NCI-H2171 treated with DMSO at 0.1 percent for 48 hours (cell line): ENCODE measurements at places on chromosomes 5 and 9.

GRCh38 chr5:175248416-175248905 is 195.5 kb downstream of the DRD1 start:
- no peak for DNase-seq

GRCh38 chr9:90020276-90020871 is 415.6 kb downstream of the GADD45G start:
- no peak for DNase-seq

DNA sequence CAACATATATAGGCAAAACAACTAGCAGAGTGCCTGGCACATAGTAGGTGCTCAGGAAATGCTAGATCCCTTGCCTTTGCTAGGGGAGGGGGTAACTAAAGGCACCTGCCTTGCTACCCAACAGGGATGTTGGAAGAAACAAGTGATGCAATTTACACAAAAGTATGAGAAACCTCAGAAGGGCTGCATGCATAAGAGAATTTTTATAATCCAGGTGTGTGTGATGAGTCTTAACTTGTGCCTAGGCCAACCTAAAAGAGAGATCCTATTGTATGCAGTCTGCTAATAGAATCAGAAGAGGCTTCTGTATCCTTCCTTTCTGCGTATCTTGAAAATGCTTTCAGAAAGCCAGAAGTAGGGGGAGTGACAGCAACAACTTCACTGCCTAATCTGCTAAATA is 135.9 kb downstream of the SLIT3 start:
- DNase-seq = no peak

GRCh38 chr5:123743990-123744583 is 232.1 kb downstream of the CSNK1G3 start:
- DNase-seq = no peak

- DNase-seq = no peak
These were observed 247.2 kb downstream of the DENND1A start for GRCh38 chr9:123682746-123683145.

- DNase-seq = peak; percentile 63
These were observed 51.0 kb upstream of the IFNK start for GRCh38 chr9:27473111-27473529.

- DNase-seq = no peak
These were observed 68.2 kb upstream of the SMIM15 start for GRCh38 chr5:61230492-61230891.

GRCh38 chr9:71680189-71680980 is 87.9 kb downstream of the CEMIP2 start:
- DNase-seq = no peak

DNA sequence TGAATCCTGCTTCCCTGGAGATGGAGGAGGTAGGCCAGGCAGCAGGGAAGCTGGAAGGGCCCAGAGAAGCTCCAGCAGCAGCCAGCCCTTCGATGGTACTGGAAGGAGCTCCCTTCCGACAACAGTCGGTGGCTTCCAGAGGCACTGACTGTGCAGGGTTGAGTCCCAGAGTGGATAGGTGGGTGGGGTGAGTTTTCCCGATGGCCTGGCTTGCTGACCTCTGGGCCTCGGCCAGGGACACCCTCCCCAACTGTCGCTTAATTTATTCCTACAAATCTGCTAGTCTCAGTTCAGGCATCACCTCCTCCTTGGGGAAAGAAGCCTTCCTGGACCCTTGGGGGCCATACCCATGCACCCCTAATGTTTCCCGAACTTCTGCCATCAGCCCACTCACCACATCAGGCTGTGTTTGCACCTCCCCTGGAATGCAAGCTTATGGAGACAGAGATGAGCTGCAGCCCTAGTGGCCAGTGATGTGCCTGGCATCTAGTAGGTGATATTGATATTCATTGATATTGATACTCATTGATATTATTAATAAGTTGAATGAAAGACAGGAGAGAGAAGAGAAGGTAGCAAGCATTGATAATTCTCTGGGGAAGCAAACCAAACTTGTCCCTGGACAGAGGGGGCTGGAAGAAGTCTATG is 104.6 kb upstream of the BOD1 start:
- DNase-seq = no peak

GRCh38 chr9:90547896-90548295 is 94.7 kb downstream of the DIRAS2 start:
- DNase-seq = no peak

DNA sequence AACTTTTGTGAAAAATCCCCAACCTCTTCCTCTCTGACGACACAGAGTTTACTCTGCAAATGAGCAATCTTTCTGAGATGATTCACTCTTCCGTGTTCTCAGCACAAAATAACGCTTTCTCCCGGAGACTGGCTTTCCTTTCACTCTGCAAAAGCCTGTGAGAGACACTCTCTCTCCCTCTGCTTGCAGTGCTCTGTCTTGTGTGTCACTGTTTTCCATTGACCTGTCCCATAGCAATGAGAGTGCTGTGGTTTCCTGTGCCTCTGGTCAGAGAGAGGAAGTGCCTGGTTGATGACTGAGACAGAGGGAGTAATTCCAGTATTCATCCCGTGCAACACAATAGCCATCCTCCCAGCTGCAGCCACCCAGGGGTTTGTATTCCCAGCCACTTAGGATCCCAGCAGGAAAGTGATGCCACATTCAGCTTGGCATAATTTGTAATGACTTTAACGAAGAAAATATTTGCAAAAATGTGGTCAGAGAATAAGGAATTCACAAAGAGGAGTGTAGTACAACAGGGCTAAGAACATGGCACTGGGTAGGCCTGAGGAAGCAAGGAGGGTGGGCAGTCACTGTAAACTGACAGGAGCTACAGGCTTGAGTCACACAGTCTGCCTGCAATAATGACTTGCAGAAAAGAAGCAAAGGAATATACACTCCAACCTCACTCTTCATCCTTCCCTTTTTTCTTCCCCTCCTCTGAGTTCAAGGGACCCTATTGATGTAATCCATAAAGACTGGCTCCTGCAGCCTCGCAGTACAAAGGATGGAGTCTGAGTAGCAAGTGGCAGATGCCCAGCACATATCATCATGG is 463.5 kb upstream of the RGMB start:
- DNase-seq = no peak

GRCh38 chr9:119322184-119322583 is 47.1 kb downstream of the BRINP1 start:
- no peak for DNase-seq

DNA sequence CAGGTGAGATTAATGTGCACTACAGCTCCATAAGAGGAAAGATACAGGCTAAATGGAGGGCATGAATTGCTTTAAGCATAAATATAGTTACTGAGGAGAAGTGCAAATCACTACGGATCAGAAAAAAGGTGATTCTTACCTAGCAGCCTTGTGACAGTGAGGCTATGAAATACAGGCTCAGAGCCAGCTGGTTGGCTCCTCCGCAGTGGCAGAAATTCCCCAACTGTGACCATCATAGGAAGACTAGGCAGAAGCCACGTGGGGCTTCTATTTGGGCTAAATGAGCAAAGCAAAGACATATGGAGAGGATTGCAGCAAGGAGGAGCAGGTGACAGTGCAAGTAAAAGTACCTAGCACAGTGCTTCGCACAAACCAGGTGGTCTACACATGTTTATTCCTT is 40.5 kb downstream of the CDO1 start:
- DNase-seq = peak; percentile 42

DNA sequence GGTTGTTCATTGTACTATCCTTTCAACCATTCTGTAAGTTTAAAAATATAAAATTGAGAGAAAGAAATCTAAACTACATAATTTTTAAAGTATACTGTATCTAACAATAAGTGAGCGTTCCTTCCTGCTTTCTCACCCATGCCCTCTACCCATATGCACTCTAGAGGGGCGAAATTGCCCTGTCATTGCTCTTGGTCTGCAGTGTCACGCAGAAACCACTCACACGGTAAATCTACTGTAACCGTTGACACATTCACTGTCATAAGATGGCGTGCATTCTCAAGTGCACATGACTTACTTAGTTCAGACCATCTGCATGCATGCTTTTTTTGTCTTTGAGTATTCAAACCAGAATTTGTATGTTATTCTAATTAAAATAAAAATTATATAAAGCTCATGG is 55.7 kb upstream of the NIPBL start:
- DNase-seq = no peak

GRCh38 chr5:135723491-135723890 is 111.0 kb upstream of the SLC25A48 start:
- DNase-seq = no peak

- DNase-seq = no peak
These were observed 8.2 kb downstream of the TMEM268 start for GRCh38 chr9:114619191-114619761.

DNA sequence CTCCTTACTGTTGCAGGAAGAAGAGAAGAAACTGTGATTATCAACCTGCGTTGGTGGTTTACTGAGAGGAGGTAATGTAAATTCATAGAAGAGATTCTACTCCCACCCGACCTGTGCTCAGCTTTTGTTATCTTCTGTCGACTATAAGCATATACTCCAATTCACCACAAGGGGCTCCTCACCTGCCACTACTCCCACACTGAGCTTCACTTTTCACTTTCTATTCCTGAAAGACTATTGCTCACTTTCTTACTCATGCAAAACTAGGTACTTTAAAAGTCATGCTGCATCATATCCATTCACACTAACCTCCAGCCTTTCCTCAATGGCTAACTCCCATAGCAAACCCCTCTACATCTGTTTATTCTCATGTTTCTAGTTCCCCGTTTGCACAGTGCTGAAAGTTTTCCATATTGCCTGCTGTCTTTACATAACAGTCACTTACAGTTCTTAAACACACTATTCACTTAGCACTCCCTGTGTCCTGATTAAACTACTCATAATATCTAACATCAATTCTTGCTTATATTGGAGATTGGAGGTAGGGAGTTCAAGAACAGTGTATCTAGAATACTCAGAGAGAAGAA is 1062.6 kb downstream of the NR2F1-AS1 start:
- peak; percentile 11 for DNase-seq

DNA sequence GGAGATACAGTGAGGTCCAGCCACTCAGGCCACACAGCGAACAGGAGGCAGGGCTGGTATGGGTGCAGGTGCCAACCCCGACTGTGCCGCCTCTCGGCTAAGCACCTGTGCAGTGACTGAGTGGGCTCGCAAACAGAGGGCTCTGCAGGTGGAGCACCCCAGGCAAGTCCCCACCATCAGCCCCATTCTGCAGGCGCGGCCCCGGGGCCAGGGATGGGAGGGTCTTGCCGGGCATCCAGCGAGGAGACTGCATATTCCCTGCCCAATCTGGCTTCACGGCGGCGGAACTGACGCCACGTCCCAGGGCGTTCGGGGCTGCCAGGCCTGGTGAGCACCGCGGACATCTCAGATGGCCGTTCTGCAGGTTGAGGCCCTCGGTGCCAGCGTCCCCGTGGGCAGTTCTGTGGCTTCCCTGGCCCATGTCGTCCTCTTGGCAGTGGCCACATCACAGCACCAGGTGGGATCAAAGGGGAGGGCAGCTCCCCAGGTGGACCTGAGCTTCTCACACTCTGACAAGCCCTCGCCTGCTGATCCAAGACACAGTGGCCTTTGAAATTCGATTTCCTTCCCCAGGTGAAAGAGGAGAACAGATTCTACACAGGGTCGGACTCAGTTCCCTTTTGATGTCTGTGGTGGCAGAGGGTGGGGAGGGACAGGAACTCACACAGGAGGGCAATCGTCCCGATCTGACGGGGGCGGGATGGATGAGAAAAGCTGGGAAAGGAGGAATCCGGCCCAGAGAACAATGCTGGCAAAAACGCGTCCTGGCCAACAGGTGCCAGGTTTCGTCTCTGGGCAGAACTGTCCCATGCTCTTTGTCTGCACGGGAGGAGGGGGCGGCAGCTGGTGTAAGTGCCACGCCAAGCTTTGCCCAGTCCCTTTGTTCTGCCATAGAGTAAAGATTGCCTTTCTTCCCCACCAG is 18.8 kb downstream of the DBH start:
- no peak for DNase-seq

GRCh38 chr9:123978981-123979380 is 32.6 kb upstream of the LHX2 start:
- no peak for DNase-seq

- no peak for DNase-seq
These were observed 2.5 kb upstream of the HNRNPAB start for GRCh38 chr5:178201927-178202235.

DNA sequence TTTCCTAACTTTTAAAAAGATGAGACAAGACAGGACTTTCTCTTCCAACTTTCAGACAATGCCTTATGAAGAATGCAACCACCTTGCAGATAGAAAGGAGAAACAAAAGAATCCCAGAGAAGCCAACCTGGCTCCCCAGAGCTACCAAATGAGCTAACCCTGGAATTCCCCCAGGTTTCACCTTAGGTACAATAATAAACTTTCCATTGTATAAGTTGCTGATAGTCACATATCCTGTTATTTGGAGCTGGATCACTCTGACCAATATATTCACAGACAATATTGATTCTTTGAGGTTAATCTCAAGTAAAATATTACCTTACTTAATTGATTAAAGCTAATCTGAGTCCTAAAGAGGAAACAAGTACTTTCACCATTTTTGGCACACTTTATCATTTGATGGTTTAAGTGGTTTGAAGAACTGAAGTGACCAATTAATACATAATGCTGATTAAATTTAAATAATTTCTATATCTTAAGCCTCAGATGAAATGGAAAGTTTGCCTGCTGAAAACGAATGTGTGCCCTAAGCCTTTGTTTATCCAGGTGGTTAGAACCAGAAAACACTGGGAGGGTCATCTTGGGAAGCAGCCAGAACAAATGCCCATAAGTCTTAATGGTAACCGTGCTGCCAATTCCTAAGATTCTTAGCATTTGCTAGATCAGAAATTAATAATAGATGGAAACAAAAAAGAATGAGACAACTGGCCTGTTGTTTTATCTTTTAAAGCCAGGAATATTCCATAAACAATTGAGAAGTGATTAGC is 159.6 kb upstream of the SLC12A2 start:
- DNase-seq = no peak

DNA sequence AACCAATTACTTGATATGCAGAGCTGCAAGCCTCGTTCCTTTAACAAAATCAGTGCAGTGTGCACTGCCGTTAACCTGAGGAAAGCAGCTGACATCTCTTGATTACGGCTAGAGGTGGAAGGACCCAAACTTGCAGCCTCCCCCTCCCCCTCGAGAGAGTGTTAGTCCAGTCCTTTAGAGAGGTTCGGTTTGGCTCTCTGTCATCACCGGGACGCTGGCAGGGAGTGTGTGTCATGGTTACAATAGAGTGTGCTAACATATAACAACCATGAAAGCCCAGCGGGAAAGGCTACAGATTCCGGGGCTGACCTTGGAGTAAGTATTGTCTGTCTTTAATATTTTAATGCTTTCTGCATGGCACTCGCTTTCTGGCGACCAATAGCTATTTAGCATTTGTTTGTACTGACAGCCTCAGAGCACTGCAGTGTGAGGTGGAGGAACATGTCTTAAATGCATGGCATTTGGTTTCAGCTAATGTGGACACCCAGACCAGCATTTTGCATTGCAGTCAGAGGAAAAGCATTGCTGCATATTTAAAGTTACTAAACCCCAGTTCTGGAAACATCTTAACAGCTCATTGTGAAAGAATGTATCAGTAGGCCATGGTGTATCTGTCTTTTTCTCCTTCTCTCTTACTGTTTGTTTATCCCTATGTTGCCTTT is 237.5 kb downstream of the CD180 start:
- no peak for DNase-seq

GRCh38 chr5:17302604-17303003 is 85.2 kb downstream of the BASP1 start:
- DNase-seq = peak; percentile 85

- peak; percentile 33 for DNase-seq
These were observed 627 bp downstream of the ARRDC1 start for GRCh38 chr9:137606005-137606621.

GRCh38 chr5:150469718-150470469 is 20.4 kb upstream of the RPS14 start:
- no peak for DNase-seq

GRCh38 chr9:120935383-120935857 is 8.8 kb upstream of the TRAF1 start:
- DNase-seq = peak; percentile 92

GRCh38 chr5:1409381-1410110 is 35.7 kb downstream of the SLC6A3 start:
- DNase-seq = no peak
